Activated CD4-positive, alpha-beta T cell treated with anti-CD3 and anti-CD28 coated beads, Interleukin-2, amount 10 ng/mL, durations not matched to agents 24 days and 14 days (primary cell): ENCODE measurements at places on chromosomes 5 and 9. TPM values are rescaled to one million over a fixed set of nuclear protein-coding genes. Genes with fewer than 3 reads are reported as not detected.

DNA sequence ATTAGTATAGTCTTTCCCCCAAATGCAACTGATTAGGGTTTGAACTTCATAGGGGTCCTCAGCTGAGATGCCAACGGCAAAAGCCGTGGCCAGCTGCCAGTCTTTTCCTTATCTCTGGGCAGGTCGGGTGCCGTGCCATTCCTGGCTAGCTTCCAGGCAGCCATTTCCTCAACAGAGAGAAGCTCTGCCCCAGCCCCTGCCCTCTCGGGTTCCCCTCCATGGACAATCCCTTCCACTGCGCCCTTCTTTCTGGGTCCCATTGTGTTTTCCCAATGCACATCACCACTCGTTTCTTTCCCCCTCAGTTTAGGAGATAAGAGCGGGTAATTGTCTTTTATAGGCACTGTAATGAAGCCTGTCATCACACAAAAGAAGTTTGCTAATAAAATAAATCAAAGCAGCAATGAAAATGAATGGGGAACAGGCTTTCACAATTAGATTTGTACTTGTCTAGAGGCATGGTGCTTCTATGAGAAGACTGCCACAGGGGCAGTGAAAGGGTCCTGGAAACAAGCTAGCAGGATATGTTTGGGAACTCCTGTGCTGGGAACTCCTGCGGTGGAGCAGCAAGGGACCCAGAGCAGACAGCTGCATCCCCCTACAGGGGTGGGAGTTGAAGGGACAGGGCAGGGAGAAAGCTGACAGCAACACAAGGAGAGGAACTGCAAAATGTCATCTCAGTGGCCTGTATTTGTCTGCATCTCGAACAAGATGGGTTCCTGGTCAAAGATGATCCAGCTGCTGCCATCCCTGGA lies 48.0 kb upstream of the SAP30L start:
- no peak for DNase-seq

DNA sequence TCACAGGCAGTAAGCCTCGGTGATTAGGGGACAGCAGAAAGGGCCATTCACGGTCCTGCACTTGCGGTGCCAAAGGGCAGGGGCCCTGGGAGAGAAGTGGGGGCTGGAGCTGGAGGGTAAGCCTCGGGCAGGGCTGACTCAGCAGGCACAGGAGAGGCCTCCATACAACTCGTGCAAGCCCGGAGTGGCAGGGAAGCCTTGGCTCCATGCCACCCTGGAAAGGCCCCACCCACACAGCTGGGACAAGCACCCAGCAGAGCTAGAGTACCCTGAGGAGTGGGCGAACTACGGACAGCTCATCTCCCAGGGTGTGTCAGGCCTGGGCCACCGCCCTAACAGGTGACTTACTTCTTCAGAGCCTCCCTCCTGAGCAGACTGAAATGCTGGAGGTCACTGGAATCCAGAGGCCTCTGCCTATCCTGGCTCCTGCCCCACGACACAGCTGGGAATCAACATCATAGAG lies 5.6 kb upstream of the CAMK2A start:
- DNase-seq, result no peak

DNA sequence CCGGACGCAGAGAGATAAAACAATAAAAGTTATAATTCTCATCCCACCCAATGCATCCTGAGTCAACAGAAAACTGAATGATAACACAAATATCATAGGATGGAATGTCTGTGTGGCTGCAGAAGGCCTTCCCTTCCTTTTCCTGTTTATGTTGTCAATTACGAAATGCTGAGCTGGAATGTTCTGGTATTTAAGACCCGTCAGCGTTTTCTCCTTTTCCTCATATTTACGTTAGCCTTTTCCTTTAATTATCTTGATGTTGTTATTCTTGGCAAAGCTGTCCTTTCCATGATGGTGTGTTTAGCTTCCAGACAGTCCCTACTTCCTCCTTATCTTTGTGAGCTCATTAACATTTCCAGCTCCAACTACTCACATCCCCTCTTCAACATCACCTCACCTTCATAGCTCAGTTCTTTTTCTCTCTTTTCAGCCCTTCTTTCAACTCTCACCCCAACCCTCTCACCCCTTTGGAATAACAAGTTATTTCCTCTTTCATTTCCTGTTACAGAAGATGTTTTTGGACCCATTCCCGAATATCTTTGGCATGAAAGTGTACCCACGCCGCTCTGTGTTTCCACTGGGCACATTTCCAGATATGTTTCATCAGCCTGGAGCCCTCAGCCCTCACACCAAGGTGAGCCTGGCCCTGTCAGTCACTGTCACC lies 221.6 kb downstream of the NR2F1-AS1 start:
- DNase-seq, result no peak

DNA sequence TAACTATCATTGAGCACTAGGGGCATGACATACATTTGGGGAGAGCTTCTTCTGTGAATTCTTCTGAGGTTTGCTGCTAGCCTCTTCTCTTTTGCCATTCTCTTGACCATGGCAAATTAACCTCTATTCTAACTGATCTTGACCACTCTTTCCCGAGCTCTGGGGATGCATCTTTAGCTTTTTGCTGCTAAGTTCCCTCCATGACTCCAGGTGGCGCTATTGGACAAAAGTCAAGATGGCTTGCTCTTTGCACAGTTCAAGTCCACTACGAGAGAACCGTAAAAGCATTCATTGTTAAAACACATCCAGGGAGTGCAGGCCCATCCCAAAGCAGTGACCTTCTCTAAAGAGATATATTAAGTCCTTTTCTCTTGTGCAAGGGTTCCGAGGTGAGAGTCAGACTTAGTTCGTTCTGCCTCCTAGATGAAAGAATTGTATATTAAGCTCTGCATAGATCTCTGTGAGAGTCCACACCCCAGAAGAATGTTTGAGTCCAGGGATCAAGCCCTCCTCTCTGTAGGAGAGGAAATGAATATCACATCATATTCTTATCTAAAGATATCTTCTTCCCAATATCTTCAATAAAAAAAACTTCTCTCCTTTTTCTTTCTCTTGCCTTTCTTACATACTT lies 1152.9 kb upstream of the CDH6 start:
- peak; percentile 60 for DNase-seq

DNA sequence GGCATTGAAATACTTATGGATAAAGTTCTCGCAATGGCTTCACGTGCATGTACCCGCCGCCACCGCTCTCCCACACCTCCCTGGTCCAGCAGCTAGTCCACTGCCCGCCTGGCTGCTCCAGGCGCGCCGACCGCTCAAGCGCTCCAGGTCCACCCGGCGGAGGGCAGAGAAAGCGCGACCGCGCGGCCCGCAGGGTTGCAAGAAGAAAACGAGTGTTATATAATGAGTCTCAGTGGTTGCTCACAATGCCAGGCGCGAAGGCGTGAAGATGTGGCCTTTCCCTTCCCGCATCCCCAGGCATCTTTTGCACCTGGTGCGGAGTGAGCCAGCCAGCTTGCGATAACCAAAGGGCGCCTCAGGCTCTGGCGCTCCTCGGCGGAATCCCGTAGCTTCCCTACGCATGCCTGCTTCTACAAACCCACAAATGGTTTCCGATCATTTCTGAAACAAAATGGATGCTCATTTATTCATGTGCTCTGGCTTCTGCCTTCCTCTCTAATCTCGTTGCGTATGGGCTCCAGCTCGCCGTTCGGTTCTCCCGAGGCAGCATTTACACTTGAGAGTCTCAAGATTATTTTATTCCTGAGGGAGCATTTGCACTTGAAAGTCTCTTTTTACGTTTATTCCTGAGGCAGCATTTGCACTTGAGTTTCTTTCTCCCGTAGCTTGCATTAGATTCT lies 25.7 kb downstream of the CDKN2A start:
- DNase-seq, result peak; percentile 69

The PRLR gene
- not detected in 2 replicates for total RNA-seq

The CATSPER3 gene
- total RNA-seq, result 0.54 and 0.64 TPM in 2 replicates

The CNTNAP3 gene
- not detected in 2 replicates for total RNA-seq

The SPATA31A3 gene
- total RNA-seq, result not detected in 2 replicates
